Stimulated activated CD4-positive, alpha-beta T cell treated with anti-CD3 and anti-CD28 coated beads, Interleukin-12 subunit alpha, Interleukin-12 subunit beta, amount 100 ng/mL, for 48 hours (primary cell): ENCODE measurements at places on chromosomes 3 and 15.

DNA sequence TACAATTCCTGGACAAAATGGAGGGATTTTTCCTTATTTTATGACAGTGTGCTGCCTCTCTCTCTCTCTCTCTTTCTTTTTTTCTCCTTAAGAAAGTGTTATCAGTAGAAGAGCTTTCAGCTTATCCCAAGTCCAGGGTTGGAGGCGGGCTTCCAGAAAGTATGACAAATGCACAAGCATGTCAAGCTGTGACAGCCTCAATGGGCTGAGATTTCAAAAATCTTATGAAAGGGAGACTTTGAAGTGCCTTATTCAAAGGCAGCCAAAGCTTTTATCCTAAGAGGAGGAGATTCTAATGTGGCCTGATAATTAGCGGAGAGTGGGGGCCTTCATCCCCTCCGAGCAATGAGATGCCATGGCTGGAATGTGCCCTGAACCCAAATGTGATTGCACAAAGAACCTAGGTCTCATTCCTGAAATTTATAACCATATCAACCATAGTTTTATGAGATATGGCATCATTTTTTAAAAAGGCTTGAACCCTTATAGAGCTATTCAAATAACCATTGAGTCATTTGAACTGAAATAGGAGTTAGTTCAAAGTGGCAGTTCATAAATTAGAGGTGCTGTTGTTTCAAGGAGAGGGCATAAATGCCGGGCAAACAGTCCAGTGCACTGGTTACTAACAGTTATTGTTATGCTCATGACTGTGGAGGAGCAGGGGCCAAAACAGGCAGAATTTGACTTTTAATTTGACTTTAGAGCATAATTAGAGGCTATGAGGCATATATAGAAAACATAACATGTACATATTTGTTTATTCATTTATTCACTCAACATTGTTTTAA lies 261.6 kb upstream of the THRB start:
- DNase-seq = no peak

DNA sequence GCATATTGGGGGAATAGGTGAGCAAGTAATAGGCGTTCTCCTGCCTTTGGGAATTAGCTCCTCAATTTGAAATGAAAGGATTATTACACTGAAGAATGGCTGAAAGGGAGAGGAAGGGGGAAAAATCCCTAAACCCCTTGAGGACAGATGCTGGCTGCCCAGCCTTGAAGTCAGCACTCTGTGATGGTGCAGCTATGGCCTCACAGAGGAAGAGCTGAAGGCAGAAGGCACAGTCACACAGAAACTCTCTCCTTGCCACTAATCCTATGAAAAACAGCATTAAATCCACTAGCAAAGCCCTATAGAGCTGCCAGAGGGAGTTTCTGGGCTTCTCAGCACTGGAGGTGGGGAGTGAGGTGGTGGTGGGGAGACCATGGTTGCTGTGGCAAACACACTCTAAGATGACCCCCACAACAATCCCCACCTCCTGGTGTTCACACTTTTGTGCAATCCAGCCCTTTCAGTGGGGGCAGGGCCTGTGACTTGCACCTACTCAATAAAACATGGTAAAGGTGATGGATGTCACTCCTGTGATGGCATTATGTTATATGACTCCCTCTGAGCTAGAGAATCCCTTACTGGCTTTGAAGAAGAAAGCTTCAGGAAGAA lies 101.2 kb downstream of the RFTN1 start:
- no peak for DNase-seq

DNA sequence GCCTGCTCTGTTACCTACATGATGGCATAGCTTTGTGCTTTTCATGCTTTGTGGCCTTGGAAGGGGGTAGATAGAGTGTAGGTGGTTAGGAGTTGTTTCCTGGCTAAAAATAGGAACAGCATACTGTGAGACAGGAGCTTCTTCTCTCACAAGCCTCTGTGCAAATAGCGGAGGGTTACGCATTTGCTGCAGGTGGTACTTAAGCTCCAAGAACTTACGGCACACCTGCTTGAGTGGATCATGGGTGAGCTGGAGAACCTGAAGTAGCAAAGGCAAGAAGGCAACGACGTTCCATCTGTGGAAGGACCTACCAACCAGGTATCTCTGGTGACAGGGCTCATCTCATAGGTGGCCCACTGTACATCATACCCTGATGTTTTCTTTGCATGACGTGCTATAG lies 66.0 kb downstream of the ST6GAL1 start:
- no peak for DNase-seq

DNA sequence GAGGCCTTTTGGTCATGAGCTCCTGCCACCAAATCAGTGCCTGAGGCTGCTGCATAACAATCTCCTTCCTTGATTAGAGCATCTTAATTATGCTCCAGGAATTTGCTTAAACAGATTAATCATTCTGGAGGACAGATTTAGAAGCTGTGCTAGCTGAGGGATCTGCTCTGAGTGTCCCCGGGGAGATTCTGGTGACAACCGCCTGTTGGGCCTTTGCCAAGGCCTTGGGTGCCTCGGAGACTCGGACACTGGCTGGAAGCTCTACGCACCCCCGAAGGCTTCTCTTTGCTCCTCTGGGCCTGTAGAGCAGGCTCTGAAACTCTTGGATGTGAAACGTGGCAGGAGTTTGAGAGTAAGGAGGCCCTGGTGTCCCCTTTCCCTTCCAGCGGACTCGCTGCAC lies 264.1 kb downstream of the CD47 start:
- no peak for DNase-seq

GRCh38 chr3:16896094-16896627 lies 11.4 kb downstream of the PLCL2 start:
- no peak for DNase-seq

DNA sequence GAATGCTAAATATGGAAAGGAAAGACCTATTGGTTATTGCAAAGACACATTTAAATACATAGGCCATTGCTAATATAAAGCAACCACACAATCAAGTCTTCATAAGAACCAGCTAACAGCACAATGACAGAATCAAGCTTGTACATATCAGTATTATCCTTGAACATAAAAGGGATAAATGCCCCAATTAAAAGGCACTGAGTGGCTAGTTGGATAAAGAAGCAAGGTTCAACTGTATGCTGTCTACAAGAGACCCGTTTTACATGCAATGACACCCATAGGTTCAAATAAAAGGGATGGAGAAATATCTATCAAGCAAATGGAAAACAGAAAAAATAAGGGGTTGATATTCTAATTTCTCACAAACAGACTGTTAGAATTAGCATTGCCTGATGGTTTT lies 706.1 kb downstream of the EPHA3 start:
- DNase-seq = no peak

- DNase-seq = no peak
These were observed 157.0 kb downstream of the TLE3 start for GRCh38 chr15:69940441-69941300.
